Activated CD8-positive, alpha-beta memory T cell treated with anti-CD3 and anti-CD28 coated beads, Interleukin-2, amount 10 ng/mL, durations not matched to agents 7 days and 5 days (primary cell): ENCODE measurements at places on chromosomes 1 and 21. TPM values are rescaled to one million over a fixed set of nuclear protein-coding genes. Genes with fewer than 3 reads are reported as not detected.

FAM3B gene
- not detected for total RNA-seq

FCRL1 gene
- not detected for total RNA-seq

OR2M3 gene
- not detected for total RNA-seq

SPATA17 gene
- total RNA-seq, result not detected

CELA2A gene
- not detected for total RNA-seq

OR14C36 gene
- total RNA-seq, result not detected

SLC16A4 gene
- 0.14 TPM for total RNA-seq

TRIM67 gene
- total RNA-seq, result not detected

OR2L5 gene
- not detected for total RNA-seq

ACP6 gene
- 20.3 TPM for total RNA-seq

DNA sequence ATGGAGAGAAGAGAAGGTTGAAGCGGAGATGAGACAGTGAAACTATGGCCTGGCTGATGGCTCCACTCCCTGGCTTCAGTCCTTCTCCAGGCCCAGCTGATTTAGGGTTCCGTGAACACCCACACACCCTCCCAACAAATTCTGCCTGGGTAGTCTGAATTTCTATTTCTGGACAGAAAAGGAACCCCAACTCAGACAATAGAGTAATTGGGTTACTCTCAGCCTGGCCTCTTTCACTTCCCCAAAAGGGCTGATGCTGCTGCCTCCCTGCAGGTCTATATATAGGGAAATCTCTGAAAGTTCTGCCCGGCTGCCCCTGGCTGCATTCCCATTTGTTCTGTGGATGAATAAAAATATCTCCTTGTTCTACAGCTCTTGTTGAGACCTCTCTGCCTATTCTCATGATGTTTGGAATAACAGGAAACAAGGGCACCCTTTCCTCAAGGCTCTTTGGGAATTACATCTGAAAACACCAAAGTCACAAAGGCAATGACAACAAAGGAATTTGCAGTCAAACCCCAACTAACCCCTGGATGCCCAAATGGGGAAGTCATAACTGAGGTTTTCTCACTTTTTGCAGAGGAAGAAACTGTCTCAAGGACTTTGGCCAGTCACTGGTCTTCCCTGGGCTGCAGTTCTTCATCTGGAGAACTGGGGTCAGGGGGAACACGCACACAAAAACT, 11.4 kb upstream of the ZSCAN20 start:
- DNase-seq, result no peak

DNA sequence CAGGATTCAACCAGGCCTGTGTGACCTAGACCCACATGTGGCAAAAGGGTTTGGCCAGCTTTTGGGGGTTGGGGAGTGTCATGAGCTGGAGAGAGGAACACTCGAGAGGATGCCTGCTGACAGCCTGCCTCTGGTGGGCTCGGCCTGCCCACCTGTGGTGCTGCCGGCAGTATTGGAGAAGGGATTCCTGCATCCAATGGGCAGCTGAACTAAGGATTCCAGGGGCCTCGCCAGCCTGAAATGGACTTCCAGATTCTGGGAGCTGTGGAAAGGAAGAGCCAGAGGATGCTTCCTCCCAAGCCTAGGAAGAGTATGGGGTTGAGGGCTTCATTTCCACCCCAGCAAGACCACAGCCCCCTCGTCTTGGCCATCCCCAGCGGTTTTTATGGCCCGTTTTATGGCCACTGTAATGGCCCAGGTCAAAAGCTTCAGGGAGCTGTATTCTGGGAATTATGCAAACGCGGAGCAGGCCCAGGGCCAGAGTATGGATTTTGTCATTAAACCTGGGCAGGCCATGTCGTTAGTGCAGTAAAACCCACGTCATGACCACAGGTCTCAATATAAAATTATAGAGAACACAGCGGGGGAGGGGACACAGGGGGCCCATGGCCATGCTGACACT, 63.6 kb downstream of the TMEM53 start:
- DNase-seq, result no peak

- no peak for DNase-seq
These were observed 42.8 kb downstream of the DISP3 start for GRCh38 chr1:11521582-11522399.

GRCh38 chr1:200392625-200393185, 17.1 kb downstream of the ZNF281 start:
- DNase-seq, result no peak

GRCh38 chr1:186806477-186806876, 22.3 kb upstream of the PLA2G4A start:
- no peak for DNase-seq

DNA sequence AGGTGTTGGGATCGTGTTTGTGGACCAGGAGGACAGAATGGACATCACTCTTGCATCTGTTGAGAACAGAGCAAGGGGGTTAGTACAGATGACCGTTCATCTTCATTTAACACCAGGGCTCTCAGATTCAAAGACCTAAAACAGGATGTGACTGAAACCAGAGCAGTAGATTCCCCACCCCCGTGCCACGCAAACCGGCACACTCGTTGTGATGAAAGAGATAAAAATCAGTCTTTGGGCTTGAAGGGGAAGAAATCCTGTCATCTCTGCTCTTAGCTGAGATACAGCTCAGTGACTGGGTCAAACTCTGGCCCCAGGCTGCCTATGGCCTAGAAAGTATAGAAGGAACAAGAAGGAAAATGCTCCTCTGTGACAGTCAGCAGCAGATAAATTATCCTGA, 146.2 kb upstream of the KRTAP19-8 start:
- DNase-seq, result peak; percentile 78

DNA sequence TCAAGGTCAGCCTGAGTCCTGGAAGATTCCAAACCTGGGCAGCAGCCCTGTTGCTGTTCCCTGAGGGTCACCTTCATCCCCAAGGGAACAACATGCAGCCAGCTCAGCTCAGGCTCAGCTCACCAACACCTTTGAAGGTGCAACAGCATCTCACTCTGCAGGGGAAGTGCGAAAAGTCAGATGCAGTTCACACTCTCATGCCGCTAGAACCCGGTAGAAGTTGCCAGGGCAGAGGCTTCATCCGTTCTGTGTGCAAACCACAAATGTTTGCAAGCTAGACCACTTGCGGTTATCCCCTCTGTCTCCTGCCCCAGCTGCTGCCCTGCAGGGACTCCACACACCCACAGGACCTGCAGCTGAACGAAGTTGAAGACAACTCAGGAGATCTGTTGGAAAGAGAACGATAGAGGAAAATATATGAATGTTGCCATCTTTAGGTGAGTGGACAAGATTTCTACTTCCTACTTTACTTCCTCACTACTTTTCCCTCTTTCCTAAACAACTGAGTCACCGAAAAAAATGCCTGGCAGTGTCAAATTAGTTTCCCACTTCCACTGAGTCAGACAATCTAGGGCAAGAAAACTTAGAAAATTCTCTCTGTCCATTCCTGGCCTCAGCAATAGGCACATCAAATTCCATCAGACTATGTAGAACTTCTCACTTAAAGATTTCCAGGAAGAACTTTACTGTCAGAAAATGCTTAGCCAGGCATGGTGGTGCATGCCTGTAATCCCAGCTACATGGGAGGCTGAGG, 1.8 kb upstream of the FCRL6 start:
- DNase-seq, result peak; percentile 78

DNA sequence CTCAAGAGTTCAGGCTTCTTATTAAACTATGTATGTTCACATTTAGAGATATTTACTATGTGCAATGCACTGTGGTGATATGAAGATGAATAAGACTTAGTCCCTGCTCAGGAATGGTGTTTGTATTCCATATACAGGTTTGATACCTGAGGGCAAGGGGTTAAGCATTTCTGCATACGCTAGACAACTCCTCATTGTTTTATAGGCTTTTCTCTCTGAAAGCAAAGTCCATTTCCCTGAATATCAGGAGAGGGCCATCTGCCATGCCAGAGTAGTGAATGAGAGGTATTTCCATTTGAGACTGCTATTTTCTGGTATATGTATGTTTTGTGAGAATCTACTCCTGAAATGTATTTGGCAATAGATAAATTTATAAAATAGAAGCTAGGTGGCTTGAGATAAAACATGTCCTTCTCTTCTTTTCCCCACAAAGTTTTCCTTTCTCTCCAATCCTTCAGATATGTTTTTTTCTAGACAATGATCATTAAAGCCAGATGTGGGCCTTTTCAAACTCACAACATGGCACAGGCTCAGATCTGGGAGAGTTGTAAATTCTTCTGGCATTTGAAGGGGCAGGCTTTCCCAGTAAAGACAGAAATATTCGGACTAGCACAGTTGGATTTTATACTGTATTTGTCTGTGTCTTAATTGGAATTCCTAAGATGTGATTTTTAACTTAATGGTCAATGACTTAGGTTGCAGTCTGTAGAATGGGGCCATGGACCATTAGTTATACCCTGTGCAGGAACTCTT, 73.3 kb upstream of the WDR26 start:
- DNase-seq, result no peak

DNA sequence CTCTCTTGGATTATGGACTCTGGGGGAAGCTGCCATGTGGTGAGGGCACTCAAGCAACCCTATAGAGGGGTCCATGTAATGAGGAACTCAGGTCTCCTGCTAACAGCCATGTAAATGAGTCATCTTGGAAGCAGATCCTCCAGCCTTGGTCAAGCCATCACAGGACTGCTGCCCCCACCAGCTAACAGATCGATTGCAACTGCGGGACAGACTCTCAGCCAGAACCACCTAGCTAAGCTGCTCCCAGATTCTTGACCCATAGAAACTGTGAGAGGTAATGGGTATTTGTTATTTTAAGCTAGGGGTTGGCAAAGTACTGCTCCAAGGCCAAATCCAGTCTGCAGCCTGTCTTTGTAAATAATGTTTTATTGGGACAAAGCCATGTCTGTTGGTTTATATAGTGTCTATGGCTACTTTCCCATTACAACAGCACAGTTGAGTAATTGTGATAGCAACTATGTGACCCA, 27.6 kb upstream of the MAP3K7CL start:
- no peak for DNase-seq

DNA sequence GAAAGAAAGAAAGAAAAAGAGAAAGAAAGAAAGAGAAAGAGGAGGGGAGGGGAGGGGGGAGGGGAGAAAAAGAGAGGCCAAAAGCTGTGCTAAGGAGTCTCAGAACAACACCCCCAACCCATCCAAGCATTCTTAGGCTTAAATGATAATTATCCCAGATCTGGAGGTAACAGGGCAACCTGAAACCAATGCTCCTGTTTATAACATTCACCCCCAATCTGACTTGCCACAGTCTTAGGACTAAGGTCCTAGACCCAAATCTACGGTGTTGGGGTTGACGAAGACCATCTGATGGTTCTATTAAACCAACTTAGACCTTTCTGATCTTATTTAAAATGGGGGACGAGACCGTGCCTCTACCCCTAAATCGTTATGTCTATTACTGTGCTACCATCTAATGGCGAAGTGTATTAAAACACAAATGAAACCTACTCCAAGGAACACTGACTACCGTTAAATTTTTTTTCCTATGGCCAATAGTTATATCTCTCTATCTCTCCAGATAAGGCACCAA, 119.3 kb upstream of the CDC42BPA start:
- DNase-seq, result no peak

DNA sequence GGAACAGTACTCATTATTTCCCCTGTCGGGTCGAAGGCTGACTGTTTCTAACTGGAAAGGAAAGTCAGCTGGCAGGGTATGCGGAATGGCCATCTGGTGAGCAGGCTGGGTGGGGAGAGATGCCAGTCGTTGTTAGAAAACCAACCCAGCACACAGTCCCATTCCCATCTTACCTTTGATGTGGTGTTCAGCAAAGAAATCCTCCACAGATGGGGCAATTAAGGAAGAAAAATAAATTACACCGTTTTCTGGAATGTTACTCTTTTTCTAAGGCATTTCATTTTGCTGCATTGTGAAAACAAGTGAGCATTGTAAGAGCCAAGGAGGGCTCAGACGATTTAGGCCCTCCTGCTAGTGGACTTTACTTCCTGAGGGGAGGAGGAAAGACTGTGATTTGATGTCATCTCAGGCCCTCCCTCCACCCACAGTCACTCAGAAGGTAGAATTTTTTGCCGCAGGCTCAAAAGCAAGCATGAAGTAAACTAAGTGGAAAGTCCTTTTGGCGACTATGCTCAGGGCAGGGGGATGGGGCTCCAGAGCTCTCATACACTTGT, at the start of gene SLC16A4:
SLC16A4 (minus strand) TSS at position 335 of the 554 bp plus-strand sequence. CDS start 1,703 bp downstream, outside the sequence.
- DNase-seq, result no peak

DNA sequence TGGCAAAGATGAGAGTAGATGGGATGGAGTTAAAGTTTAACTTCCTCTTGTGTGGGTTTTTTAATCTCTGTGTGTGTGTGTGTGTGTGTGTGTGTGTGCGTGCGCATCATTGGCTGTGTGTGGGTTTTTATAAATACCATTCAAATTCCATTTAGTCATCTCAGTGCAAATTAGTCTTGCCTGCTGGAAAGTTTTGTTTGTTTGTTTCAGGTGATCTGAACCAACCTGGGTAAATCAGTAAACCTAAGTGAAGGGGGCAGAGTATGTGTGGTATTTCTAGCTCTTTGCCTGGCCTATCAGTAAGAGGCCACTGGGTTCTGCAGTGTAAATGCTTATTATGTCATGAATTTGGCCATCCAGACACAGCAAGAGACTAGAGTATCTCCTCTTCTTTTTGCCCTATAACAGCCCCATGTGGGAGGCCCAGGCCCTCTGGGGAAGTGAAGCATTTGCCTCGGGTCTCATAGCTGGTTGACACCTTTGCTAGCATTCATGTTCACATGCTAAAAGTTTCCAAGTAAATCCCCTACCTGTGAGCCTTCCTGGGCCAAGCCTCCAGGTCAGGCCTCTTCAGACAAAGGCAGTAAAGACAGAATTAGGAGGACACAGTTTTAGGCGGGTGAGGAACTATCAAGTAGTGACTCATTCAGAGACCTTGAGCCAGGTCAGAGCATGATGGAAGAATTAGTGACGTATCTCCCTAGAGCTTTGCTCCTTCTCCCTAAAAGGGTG, 14.7 kb downstream of the INTS3 start:
- DNase-seq, result no peak

GRCh38 chr1:19468397-19468956, 16.9 kb downstream of the CAPZB start:
- peak; percentile 84 for DNase-seq

- peak; percentile 9 for DNase-seq
These were observed 1.1 kb downstream of the KCNE2 start for GRCh38 chr21:34364921-34365320.

- DNase-seq, result no peak
These were observed 53.2 kb upstream of the LYST start for GRCh38 chr1:235919833-235920441.

GRCh38 chr1:205247130-205247921, 19.6 kb downstream of the TMCC2 start:
- DNase-seq, result no peak

GRCh38 chr1:87973896-87974295, 645.2 kb downstream of the LMO4 start:
- no peak for DNase-seq

DNA sequence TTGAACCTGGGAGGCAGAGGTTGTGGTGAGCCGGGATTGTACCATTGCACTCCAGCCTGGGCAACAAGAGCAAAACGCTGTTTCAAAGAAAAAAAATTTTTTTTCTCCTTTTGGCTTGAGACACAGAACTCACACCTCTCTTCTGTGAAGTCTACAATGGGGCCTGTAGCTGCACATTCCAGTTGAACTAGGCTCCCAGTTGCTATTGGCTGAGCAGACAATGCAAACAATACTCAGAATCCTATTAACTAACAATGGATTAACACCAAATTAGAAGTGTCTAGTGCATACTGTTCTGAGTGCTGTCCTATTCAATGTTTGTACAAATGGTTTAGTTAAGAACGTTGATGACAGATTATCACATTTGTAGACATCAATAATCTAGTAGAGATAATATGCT, 17.6 kb upstream of the MCL1 start:
- DNase-seq, result no peak
